Stimulated activated CD4-positive, alpha-beta T cell treated with anti-CD3 and anti-CD28 coated beads, Interleukin-1b, Interleukin-23, amount 100 ng/mL, for 24 hours (primary cell): ENCODE measurements at places on chromosomes 16 and 17.

DNA sequence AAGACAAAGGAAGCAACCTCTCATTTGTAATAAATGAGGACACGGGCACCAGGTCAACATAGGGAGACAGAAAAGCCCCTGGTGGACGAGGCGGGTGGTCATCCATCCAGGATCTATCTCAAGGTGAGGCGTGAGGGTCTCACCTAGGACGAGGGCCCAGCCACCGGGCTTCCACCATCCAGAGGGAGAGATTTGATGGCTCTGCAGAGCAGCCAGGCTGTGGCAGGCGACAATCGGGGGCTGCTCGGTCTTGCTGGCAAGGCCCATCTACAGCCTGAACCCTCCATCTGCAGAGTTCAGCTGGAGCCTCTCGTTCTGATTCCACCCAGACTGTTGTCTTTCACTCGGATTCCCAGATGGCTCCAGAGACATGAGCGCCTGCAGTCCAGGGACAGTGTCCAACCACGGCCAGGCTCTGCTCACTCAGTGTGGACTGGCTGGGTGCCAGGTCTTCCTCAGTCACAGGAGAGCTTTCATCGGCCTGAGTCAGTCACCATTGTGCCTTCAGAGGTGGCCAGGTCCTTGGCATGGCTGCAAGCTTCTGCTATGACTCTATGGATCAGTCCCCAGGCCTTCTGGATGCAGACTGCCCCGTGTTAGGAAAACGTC lies 5.9 kb downstream of the LITAFD start:
- no peak for DNase-seq

- DNase-seq, result peak; percentile 28
These were observed 732 bp downstream of the ULK2 start for GRCh38 chr17:19867079-19867328.

DNA sequence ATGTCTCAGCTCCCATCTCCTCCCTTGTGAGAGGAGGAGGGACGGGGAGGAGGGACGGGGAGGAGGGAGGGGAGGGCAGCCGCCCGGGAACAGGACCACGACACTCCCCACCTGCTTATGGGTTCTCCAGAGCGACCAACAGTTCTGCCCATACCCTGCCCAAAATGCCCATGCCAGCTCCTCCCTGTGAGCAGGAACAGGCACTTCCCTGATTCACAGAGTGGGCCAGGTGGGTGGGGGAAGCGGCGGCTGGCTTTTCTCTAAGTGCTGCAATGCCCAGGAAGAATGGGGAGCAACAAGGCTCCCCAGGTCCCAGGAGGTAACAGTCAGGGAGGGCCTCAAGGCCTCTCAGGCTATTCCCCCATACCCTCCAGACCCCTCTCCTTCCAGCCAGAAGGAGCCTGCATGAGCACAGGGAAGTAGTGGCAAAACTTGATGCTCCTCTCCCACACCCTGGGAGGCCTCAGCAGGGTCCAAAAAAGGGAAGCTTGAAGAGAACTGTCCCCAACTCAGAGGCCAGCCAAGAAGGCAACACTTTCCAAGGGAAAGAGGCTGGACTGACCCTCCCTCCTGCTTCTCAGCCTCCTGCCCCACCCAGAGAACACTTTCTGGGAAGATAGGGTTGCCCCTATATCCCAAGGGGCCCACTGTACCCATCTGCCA lies 53.8 kb downstream of the MYO18A start:
- DNase-seq, result no peak

- no peak for DNase-seq
These were observed 17.5 kb downstream of the ITGB3 start for GRCh38 chr17:47270946-47271705.

DNA sequence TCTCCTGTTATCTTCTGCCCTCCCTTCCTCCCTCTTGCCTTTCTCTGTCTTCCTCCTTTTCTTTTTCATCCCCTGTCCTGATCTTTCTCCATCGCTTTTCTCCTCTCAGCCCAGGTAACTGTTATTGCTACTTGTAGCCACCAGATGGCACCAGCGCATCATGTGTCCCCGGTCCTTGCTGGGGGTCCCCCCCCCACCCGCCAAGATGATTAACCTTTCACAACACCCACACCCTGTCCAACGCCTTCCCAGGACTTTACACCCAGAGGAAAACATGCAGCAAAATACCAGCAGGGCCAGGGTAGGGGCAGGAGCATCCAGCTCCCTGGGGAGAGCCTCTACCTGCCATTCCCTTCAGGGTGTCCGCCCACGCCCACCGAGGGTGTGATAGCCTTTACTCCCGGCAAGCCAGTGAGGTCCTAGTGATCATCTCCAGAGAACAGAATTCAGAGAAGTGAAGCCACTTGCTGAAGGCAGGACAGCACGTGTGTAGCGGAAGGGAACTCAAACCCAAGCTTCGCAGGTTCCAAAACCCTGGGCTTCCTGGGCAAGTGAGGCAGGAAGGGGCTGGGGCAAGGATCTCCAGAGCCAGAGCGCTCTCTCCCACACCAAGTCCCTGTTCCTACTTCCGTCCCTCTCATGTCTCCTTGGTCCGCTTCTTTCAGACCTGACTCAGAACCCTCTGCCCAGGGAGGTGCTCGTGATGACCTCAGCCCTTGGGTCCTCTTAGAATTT lies 13.4 kb upstream of the TAC4 start:
- DNase-seq, result peak; percentile 36

DNA sequence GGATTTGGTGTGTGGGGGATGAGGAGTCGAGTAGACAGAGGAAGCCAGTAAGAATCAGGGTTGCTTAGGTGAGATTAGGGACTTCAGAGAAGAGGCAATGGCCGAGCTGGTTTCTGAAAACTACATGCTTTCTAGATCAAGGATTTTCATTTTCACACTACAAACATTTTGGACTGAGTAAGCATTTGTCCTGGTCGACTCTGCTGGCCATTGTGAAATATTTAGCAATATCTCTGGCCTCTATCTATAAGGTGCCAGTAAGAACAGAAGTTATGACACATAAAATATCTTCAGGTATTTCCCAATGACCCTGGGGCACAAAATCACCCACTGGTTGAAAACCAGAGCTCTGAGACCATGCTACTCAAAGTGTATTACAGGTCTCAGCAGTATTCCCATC lies 1275.1 kb upstream of the CDH8 start:
- DNase-seq, result no peak

GRCh38 chr16:79301051-79301450 lies 299.5 kb downstream of the MAF start:
- DNase-seq, result no peak

- DNase-seq, result no peak
These were observed 22.4 kb downstream of the KANSL1 start for GRCh38 chr17:46170639-46171429.

- DNase-seq, result no peak
These were observed 2.9 kb upstream of the CACNA1G start for GRCh38 chr17:50557630-50558029.

- no peak for DNase-seq
These were observed 1.3 kb downstream of the PLEKHH3 start for GRCh38 chr17:42675348-42675964.

- no peak for DNase-seq
These were observed 33.1 kb upstream of the ULK2 start for GRCh38 chr17:19900809-19901208.
